ENCODE measurements at places on chromosomes 11 and 22.

DNA sequence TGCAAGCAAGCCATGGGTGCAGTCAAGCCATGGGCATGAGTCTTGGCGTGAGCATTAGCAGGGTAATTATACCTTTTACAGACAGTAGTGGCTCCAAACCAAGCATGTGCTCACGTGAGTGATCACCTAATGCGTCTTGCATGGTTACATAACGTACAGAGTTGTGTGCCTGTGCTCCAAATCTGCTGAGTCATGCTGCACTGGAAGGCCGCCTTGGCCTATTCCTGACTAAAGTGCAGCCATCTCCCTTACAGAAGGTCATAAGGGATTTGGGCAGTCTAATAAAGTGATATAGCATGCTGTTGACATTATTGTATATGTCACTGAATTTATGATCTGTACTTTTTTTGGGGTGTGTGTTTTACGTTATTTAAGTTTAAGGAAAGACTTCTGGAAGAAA lies 102.4 kb downstream of the ARHGAP42 start:
- no peak for DNase-seq

GRCh38 chr22:22928666-22929380 lies 41.2 kb downstream of the IGLL5 start:
- no peak for DNase-seq

DNA sequence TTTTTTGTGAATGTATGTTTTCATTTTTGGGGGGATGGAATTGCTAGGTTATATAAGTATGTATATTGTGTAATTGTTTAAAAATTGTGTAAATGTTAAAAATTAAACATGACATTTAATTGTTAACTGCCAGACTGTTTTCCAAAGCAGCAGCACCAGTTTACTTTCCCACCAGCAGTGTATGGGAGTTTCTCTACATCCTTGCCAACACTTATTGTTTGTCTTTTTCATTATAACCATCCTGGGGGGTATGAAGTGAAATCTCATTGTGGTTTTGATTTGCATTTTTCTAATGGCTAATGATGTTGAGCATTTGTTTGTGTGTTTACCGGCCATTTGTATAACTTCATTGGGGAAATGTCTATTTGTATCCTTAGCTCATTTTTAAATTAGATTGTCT lies 31.7 kb upstream of the RRAS2 start:
- no peak for DNase-seq

- DNase-seq, result no peak
These were observed 10.0 kb downstream of the KCNA4 start for GRCh38 chr11:30006876-30007275.

DNA sequence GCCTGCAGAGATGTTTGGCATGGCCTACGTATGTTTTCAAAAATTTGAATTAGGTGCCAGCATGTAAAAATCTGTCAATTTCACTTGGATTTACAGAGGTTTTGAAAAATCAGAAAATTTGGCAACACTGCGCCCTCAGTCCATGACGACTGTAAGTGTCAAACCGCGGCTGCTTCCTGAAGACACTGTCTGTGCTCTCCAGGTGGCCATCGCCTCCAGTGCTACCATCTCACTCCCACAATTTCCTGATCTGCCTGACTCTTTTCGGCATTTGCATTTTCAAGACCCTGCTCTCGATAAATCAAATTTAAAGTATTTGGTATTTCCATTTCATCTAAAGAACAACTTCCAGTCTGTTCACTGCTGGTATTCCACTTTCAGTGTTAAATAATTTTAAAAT lies 34.6 kb downstream of the VSIG10L2 start:
- no peak for DNase-seq

GRCh38 chr11:62104816-62105653 lies 18.8 kb upstream of the INCENP start:
- DNase-seq, result peak; percentile 87

Data from dermis blood vessel endothelial cell (primary cell).